ENCODE measurements at places on chromosomes 2 and 18.
A peak's percentile ranks its signal among the peaks of the same experiment; 100 is the strongest.

GRCh38 chr2:113217455-113218282 lies 43.9 kb downstream of the PSD4 start:
- DNase-seq = no peak

- no peak for DNase-seq
Observed at GRCh38 chr2:68320118-68320641, 431 bp upstream of the CNRIP1 start.

DNA sequence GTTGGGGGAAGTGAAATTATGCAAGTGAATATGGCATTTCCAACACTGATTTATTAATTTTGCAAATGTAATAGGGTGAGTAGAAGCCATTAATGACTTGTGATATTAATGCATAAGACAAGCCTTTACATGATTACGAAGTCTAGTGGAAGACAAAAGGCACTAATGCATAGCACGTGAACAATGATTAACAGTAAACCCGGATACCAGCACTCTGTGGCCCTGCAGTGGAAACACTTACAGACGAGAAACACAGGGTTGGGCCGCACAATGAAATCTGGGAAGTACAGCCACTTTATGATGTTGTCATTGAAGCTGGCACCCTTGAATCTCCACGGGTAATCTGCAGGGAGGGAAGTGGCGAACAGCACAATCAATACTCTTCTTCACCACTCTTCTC lies 233.4 kb downstream of the NAPG start:
- DNase-seq = no peak

GRCh38 chr2:235394278-235394828 lies 99.5 kb upstream of the AGAP1 start:
- no peak for DNase-seq

DNA sequence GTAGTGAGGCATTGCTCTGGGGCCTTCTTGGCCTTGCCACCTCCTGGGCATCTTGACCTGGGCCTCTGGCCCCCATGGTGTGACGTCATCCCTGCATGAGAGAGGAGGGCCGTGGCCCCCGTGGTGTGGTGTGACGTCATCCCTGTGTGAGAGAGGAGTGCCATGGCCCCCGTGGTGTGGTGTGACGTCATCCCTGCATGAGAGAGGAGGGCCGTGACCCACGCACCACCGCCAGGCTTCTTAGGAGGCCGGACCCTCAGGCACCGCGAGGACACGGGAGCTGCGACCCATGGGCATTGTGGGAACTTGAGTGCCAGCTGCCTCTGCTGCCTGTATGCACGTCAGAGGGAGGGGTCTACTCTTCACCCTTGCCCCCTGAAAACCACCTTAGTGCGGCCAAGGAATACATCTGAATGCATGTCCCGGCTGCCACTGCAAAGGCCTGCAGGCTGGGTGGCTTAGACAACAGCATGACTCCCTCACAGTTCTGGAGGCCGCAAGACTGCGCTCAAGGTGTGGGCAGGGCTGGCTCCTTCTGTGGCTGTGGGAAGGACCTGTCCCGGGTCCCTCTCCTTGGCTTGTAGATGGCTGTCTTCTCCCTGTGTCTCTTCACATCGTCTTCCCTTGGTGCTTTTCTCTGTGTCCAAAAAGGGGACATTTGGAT lies 20.8 kb upstream of the OTOS start:
- DNase-seq = no peak

DNA sequence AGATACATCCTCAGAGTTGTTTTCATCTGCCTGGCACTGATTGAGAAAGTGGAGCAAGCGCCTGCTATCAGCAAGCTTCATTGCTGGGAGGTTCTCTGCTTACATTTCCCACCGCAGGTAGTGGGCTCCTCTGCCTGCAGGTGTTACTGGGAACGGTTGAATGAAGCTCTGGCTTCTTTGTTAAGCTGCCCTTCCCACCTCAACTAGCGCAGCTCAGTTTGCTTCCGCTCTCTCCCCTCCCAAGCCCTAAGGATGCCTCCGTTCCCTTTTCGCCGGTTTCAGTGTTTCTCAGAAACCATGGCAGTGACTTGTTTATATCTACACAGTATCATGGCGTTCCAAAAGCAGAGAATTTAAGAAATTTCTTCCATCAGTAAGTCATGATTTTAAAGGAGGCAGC lies 72.2 kb upstream of the B3GNT7 start:
- DNase-seq = no peak

GRCh38 chr2:18741895-18742732 lies 152.7 kb upstream of the NT5C1B start:
- no peak for DNase-seq

DNA sequence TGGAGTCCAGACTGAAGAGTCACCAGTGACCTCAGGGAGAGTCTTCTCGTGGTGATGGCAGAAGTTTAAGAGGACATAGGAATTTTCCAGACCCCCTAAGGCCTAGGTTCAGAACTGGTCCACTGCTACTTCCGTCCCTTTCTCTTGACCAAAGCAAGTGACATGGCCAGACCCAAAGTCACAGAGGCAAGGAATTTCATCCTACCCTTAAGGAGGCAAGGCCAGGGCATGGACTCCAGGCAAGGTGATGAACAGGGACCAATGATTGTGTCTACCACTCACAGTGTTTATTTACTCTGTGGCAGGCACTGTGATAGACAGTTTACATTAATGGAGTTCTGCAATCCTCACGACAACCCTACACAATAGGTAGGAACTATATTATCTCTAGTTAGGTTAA lies 265.1 kb downstream of the GLI2 start:
- no peak for DNase-seq

DNA sequence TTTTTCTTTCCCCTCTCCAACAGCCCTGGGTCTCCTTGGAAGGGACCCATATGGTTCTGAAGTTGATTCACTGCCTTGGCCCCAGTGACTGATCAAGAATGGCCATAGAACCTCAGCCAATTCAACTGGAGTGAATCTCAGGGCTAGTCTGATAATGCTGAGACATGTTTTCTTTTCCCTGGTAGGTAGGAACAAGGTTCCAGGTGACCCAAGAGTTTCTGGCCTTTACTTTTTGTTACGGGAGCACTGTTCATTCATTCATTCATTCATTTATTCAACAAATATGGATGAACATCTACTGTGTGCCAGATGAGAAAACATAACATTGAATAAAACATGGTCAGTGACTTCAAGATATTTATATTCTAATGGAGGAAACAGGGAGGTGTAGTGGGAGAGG lies 3.1 kb upstream of the ZCCHC2 start:
- DNase-seq = no peak

GRCh38 chr2:171718720-171719119 lies 31.5 kb downstream of the DYNC1I2 start:
- peak; percentile 28 for DNase-seq

Data from GM20000 (cell line).